ENCODE measurements at places on chromosomes 13 and 19.
A peak's percentile ranks its signal among the peaks of the same experiment; 100 is the strongest.

DNA sequence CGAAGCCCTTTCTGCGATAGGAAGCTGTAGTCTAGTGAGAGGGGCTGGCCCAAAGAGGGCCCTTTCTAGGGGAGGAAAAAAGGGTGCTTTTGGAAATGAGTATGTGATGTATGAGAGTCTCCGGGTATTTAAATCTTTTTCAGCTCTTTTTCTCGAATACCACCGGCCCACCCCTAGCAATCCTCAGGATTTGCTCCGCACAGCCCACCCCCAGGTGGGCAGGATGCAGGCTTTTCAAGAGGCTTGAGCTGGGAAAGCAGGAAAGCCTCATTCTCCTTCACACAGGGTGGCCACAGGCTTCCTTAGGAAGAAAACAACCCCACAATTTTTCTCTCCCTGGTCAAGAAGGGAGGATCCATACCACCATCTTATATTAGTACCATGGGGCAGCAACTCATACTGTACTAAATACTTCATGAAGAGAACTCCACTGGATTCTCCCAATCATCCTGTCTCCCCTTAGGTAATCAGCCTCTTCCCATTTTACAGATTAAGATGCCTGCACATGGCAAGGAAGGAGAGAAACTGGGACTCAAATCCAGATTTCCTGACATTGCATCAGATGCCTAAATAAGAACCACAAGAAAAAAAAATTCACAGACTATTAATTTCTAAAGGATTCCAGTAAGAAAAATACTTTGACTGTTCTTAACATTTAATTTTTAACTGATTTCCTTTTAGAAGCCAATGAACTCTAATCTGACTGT, 84.4 kb downstream of the STK24 start:
- DNase-seq, result no peak

DNA sequence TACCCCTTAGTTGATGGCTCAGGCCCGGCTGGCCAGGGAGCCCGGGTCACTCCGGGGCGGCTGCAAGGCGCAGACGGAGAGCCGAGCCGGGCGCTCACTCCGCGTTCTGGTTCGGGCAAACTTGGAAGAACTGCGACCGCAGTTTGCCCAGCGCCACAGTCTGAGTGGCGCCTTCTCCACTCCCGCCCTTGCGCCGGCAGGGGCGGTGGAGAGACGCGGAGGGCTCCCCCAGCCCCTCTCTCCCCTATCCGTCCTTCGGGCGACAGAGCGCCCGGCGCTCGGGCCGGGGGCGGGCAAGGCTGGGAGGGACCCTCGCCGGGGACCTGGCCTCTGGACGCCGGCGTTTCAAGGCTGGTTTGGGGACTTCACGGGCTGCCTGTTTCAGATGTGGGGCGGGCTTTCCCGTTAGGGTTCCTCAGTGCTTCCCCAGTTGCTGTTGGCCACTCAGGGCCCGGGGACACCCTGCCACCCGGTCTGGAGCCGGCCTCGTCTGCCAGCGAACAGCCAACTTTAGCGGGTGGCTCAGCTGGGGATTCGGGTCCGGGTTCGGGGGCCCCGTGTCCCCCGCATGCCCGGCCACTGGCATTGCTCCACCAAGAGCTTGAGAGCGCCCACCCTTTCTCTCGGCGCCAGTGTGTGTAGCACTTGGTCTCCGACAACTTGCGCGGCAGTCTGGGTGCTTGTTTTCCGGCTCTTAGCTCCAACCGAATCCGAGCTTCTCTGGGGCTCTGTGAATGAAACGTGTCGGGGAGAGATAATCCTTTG, 1.5 kb downstream of the GPC6 start:
- DNase-seq, result peak; percentile 62

- no peak for DNase-seq
These were observed 54.6 kb downstream of the SPATA13 start for GRCh38 chr13:24215126-24215525.

GRCh38 chr19:50314724-50315708, 14.2 kb downstream of the KCNC3 start:
- DNase-seq, result no peak

- DNase-seq, result no peak
These were observed 213.8 kb upstream of the PCDH9 start for GRCh38 chr13:67443923-67444322.

DNA sequence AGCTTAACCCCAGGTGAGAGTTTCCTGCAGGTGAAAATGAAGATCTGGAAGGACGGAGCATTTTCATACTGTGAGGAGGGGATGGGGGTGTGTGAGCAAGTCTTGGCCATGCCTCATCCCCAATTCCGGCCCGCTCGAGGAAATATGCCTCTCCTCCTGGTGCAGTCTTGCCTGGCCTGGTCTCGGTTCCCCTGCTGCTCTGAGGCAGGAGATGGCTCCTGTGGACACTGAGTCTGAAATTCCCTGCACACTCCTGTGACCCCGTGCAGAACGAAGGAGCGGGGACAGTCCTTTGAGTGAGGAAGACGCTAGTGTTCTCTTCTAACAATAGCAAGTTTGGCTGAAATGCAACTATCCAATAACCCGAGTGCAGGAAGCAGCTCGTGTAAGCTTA, 329 bp upstream of the ZNF439 start:
- no peak for DNase-seq
